ENCODE measurements at places on chromosomes 16 and 17.

DNA sequence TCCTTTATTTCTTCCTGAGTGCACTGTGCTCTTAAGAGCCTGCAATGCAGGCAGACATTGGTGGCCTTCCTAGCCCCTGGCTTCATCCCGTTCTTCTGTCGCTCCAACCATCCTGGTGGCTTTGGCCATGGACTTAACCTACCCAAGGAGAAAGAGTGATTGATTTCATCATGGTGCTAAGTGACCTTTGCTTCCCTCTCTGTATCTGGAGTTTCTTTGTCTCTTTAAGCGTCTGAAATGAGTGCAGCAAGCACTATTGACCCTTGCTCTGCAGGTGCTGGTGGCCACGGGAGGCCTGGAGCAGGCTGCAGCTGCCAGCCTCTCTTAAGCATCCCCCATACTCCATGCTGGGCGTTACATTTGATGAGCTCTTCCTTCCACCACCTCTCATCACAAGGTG lies 60.5 kb downstream of the RAP1GAP2 start:
- no peak for DNase-seq

DNA sequence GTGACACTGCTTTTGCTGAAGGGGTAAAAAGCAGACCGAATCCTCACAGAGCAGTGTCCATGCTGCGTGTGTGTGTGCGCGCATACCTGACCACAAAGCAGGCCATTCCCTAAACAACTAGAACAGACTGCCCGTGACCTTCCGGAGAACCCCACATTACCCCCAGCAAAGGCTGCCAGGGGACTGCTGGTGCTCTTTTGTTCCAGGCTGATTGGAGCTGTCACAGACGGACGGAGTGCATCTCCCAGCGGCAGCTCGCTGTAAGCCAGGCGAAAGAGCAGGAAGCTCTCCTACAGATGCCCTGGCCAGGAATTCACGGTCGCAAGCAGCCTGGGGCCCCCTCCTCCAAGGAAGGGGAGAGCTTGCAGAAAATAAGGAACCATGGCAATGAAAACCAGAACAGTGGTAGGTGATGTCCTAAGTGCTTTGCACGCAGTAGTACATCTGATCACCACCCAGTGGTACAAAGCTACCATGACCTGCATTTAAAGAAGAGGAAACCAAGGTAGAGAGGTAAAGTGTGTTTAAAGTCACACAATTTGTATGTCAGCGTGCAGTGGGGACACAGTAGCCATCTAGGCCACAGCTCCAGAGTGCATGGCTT lies 153.4 kb upstream of the DYNLRB2 start:
- DNase-seq: no peak

DNA sequence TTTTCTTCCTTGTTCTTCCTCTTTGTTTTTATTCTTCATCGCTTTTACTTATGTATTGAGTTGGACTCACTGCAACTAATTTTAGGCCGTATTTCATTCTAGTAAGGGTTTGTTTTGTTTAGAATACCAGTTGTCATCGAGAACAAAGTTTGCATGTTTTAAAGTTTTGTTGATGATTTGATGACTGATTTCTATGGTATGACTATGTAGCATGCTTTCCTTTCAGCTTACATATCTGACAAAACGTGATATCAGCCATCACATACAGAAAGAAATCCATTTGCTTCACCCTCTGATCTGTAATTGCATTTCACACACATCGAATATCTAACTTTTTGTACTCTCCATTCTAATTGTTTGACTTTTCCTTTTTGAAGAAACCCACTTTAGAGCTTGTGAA lies 4.0 kb downstream of the PRKCA start:
- no peak for DNase-seq

DNA sequence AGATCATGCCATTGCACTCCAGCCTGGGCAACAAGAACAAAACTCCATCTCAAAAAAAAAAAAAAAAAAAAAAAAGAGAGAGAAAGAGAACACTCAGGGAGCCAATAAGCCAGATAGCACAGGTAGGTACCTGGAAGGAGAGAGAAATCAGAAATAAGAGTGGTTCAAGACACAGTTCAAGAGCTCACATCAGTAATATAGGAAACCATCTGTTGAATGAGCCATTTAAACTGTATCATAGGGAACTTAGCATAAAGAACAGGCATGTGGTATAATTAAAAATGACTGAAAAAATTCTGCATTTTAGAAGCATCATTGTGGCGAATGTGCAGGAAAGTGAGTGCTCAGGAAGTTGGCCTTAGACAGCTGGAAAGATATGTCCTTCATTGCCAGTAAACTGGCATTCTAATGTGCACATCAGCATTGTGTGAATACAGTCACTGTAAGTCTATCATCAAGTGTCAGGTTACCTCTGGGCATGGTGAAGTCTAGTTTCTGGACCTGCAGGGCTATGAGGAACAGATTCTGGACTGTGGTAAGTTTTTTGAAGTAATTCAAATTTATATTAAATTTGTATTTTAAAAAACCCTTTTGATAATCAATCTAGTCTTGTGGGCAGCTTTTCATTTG lies 20.4 kb downstream of the KRT12 start:
- no peak for DNase-seq

DNA sequence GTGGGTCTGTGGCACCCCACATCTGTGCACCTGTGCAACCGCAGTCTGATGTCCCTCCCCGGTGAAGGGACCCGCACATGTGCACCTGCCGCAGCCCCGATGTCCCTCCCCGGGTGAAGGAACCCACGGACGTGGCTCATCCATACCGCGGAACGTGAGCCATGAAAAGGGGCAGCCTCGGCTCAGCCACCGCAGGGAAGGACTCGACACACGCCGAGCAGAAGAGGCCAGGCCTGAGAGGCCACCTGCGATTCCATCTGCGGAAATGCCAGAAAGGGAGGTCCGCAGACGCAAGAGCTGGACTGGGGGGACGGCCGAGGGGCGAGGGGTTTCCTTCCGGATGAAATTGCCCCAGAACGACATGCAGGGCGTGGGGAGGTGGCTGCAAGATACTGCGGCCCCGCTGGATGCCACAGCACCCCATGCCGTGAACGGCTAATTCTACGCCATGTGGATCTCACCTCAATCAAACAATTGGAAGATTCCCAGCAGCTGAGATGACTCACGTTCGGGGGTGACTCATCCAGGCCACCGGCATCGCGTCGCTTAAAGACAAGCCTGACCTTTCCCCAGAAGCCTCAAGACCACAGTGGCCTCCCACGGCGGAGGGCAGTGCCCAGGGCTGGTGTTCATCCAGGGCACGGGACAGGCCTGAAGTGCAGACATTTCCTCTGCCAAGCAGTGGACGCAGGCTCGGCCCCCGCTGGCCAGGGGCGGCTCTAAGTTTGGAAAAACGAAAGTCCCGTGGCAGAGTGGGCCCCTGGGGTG lies 21.0 kb downstream of the SOX8 start:
- no peak for DNase-seq

DNA sequence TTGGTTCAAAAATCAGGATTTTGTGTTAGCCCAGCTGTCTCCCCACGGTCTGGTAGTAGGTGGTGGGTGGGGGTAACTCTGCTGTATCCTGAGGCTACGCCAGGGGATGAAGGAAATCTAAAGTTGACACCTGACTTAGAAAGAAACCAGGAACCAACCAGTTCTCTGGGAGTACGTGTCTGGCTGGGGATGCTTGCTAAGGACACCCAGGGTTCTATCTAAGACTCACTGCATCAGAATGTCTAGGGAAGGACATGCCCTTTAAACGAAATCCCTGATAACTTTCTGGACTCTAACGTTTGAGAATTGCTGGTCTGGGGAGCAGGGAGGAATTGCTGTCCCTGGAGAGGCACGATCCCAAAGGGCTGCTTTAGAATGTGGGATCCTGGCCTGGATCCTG lies 39.2 kb upstream of the CES5A start:
- no peak for DNase-seq

GRCh38 chr16:83586461-83587200 lies 221.1 kb upstream of the HSBP1 start:
- DNase-seq: no peak

All from cerebellar nuclear complex (tissue), 1 donor.